ENCODE measurements at places on chromosomes 16 and 17. TPM values are rescaled to one million over a fixed set of nuclear protein-coding genes. Genes with fewer than 3 reads are reported as not detected.

KCNJ16 gene
- total RNA-seq = not detected

GRCh38 chr16:12896562-12896961 lies 4.8 kb upstream of the SHISA9 start:
- no peak for DNase-seq
- H3K36me3 ChIP-seq = no peaks in the 10 kb centered on the region
- H3K27ac ChIP-seq = no peak overlapping the region
- H3K4me1 ChIP-seq = peaks cover 10% of the 10 kb centered on the region
- no peak overlapping the region for H3K4me3 ChIP-seq
- H3K27me3 ChIP-seq = peaks cover 48% of the 10 kb centered on the region

DNA sequence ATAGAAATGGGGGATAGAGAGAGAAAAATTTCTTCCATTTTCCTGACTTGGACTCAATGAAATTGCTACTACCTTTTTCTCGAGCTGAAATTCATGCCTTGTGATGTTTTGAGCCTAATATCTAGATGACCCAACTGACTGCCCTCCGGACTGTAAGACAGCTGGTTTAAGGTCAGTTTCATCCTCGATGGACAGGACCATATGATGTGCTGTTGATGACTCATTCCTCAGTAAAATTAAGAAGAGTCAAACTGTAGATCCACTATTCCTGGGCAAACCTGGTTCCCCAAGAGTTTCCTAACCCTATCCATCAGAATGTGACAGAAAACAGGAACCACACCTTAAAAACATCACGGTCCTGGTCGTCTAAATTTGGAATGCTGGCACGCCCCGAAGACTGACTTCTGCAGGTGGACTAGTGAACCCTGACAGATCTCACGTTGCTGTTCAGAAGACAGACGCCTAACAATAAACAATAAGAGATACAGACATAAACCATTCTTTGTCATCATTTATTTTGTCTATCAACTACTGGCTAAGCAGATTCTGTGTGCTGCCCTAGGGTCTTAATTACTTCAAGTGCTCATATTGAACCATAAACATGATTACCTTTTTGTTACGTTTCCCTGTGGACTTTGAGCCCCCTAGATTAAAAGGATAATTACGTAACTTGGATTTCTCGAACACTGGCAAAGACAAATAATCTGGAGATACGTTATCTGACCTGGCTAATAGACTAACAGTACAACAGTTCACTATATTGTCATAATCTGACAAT lies 45.1 kb upstream of the NOS2 start:
- no peak for DNase-seq
- no peaks in the 10 kb centered on the region for H3K36me3 ChIP-seq
- H3K4me1 ChIP-seq = no peaks in the 10 kb centered on the region
- H3K27ac ChIP-seq = no peak overlapping the region
- no peaks in the 10 kb centered on the region for H3K27me3 ChIP-seq

PRSS21 gene
- 1.5 TPM for total RNA-seq

DNA sequence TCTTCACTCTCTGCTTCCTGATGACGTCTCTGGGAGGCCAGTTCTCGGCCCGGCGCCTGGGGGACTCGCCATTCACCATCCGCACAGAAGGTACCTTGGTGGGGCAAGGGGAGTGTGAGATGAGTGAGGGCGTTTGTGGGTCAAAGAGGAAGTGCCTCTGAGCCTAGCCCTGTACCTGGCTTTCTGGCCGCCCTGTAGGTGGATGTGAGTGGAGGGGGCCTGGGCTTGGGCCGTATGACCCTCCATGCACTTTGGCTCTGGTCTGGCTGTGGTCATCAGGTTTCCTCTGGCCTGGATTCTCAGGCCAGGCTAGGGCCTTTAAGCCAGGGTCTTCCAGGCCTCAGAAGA lies 4.6 kb downstream of the MGAT5B start:
- H3K36me3 ChIP-seq = no peaks in the 10 kb centered on the region
- H3K4me1 ChIP-seq = peaks cover 2% of the 10 kb centered on the region

OSGIN1 gene
- total RNA-seq = 5.0 TPM

AIPL1 gene
- not detected for total RNA-seq

CDR2L gene
- total RNA-seq = 5.3 TPM

MYH3 gene
- not detected for total RNA-seq

KRT24 gene
- total RNA-seq = 5.5 TPM

GRCh38 chr16:12917246-12917645 lies 15.8 kb downstream of the SHISA9 start:
- H3K4me1 ChIP-seq = no peaks in the 10 kb centered on the region
- no peak overlapping the region for H3K4me3 ChIP-seq
- no peaks in the 10 kb centered on the region for H3K36me3 ChIP-seq
- DNase-seq = no peak

GRCh38 chr16:5502467-5502869 lies 404.9 kb upstream of the EEF2KMT start:
- no peak overlapping the region for H3K27ac ChIP-seq
- DNase-seq = no peak
- no peaks in the 10 kb centered on the region for H3K36me3 ChIP-seq
- H3K4me3 ChIP-seq = no peak overlapping the region

C17orf50 gene
- total RNA-seq = not detected

NDRG4 gene
- 19.9 TPM for total RNA-seq

SLC5A11 gene
- total RNA-seq = not detected

- no peaks in the 10 kb centered on the region for H3K27me3 ChIP-seq
- no peak overlapping the region for H3K27ac ChIP-seq
- H3K4me3 ChIP-seq = no peak overlapping the region
- peaks cover 18% of the 10 kb centered on the region for H3K4me1 ChIP-seq
Observed at GRCh38 chr16:21523411-21524067, 75.8 kb upstream of the METTL9 start.

GRCh38 chr16:5508371-5508770 lies 410.8 kb upstream of the EEF2KMT start:
- H3K36me3 ChIP-seq = no peaks in the 10 kb centered on the region
- H3K27ac ChIP-seq = no peak overlapping the region
- DNase-seq = no peak
- H3K27me3 ChIP-seq = no peaks in the 10 kb centered on the region
- H3K4me1 ChIP-seq = peaks cover 28% of the 10 kb centered on the region

- no peak overlapping the region for H3K27ac ChIP-seq
- H3K4me1 ChIP-seq = peaks cover 27% of the 10 kb centered on the region
- H3K36me3 ChIP-seq = no peaks in the 10 kb centered on the region
- H3K27me3 ChIP-seq = no peaks in the 10 kb centered on the region
- H3K4me3 ChIP-seq = no peak overlapping the region
- DNase-seq = no peak
Observed at GRCh38 chr17:74439691-74440567, 8.0 kb downstream of the GPRC5C start.

DNA sequence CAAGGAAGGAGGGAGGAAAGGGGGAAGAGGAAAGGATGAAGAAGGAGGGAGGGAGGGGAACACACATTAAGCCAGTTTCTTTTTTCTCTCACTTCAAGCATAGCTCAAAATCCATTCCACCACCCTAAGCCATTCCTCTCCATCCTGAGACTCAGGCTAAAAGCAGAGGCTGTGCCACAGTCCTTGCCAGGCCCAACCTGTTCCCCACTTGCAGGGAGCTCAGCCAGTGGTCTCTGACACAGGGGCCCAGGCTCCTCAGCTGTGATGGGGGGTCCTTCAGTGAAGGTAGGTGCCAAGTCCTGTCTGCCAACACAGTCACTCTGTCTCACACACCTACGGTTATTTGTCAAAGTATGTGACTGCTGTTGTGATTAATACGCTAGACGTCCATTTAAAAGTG lies 44.6 kb downstream of the SDK2 start:
- no peaks in the 10 kb centered on the region for H3K27me3 ChIP-seq
- no peak overlapping the region for H3K4me3 ChIP-seq
- no peaks in the 10 kb centered on the region for H3K36me3 ChIP-seq
- DNase-seq = no peak
- no peaks in the 10 kb centered on the region for H3K4me1 ChIP-seq

HBA1 gene
- total RNA-seq = 12.9 TPM

SEZ6 gene
- not detected for total RNA-seq

- H3K27ac ChIP-seq = no peak overlapping the region
- DNase-seq = no peak
- H3K36me3 ChIP-seq = peaks cover 20% of the 10 kb centered on the region
- peaks cover 32% of the 10 kb centered on the region for H3K4me1 ChIP-seq
- peaks cover 27% of the 10 kb centered on the region for H3K27me3 ChIP-seq
Observed at GRCh38 chr16:785563-786535, 2.3 kb downstream of the RPUSD1 start.

CCL17 gene
- total RNA-seq = not detected

DNA sequence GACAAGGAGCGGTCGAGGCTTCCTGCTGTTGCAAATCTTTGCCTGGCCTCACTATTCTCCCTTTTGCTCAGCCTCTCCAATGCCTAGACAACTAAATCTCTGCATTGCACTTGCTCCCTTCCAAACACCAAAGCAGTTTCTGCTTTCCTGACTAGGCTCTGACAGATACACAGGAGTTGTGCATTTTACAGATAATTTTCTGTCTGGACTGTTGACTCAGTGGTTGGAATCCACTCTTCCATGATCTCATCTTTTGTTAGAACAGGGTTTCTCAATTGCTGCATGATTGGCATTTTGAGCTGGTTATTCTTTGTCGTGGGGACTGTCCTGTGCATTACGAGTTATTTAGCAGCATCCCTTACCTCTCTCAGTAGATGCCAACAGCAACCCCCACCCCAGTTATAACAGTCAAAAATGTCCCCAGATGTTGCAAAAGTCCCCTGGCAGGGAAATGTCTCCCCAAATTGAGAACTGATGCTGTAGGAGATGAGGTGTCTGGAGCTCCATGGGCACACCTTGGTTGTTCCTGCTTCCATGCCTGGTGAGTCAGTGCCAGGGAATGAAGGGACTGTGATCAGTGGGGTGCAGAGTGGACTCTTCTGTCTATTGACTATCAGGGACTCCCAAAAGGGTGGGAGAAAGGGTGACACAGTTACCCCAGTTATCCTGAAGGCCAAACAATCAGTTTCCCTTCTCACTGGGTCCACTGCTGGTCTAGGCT lies 557.4 kb upstream of the PSMD7 start:
- no peak overlapping the region for H3K4me3 ChIP-seq
- peaks cover 11% of the 10 kb centered on the region for H3K4me1 ChIP-seq
- H3K36me3 ChIP-seq = no peaks in the 10 kb centered on the region
- DNase-seq = no peak
- no peak overlapping the region for H3K27ac ChIP-seq
- H3K27me3 ChIP-seq = no peaks in the 10 kb centered on the region

GRCh38 chr16:47617732-47618131 lies 156.6 kb downstream of the PHKB start:
- no peak for DNase-seq
- H3K27ac ChIP-seq = no peak overlapping the region
- H3K4me3 ChIP-seq = no peak overlapping the region
- no peaks in the 10 kb centered on the region for H3K36me3 ChIP-seq
- no peaks in the 10 kb centered on the region for H3K4me1 ChIP-seq

- H3K36me3 ChIP-seq = no peaks in the 10 kb centered on the region
- H3K27me3 ChIP-seq = no peaks in the 10 kb centered on the region
- DNase-seq = no peak
Observed at GRCh38 chr16:53085931-53086421, 31.2 kb downstream of the CHD9 start.

- no peaks in the 10 kb centered on the region for H3K27me3 ChIP-seq
- H3K4me3 ChIP-seq = no peak overlapping the region
- DNase-seq = no peak
- no peaks in the 10 kb centered on the region for H3K4me1 ChIP-seq
- H3K36me3 ChIP-seq = no peaks in the 10 kb centered on the region
- H3K27ac ChIP-seq = no peak overlapping the region
Observed at GRCh38 chr16:17193566-17194100, 277.1 kb downstream of the XYLT1 start.

SLC16A6 gene
- total RNA-seq = 16.1 TPM

- no peaks in the 10 kb centered on the region for H3K36me3 ChIP-seq
- peak overlapping the region; percentile 72 for H3K4me3 ChIP-seq
- peaks cover 42% of the 10 kb centered on the region for H3K4me1 ChIP-seq
- H3K27ac ChIP-seq = no peak overlapping the region
Observed at GRCh38 chr17:45895969-45896785, 1.8 kb downstream of the MAPT start.

Data from esophagus squamous epithelium (tissue), 5 donors.